H1 (cell line): ENCODE measurements at places on chromosomes 13 and 19. TPM values are rescaled to one million over a fixed set of nuclear protein-coding genes. Genes with fewer than 3 reads are reported as not detected.

DNA sequence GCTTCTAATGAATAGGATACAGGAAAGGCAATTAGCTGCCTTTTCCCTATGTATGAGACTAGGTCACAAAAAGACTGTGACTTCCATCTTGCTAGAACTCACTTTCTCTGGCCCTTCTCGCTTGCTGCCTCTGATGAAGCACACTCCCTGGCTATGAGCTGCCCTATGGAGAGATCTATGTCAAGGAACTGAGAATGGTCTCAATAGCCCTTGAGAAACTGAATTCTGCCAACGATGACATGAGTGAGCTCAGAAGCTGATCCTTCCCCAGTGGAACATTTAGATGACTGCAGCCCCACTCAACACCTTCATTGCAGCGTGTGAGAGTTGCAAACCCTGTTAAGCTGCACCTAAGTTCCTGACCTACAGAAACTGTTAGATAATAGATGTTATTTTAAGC lies 309.8 kb downstream of the COG6 start:
- no peaks in the 10 kb centered on the region for H3K4me1 ChIP-seq
- no peaks in the 10 kb centered on the region for H3K36me3 ChIP-seq
- H3K27ac ChIP-seq: no peak overlapping the region
- no peak overlapping the region for H3K4me3 ChIP-seq
- no peaks in the 10 kb centered on the region for H3K27me3 ChIP-seq

DNA sequence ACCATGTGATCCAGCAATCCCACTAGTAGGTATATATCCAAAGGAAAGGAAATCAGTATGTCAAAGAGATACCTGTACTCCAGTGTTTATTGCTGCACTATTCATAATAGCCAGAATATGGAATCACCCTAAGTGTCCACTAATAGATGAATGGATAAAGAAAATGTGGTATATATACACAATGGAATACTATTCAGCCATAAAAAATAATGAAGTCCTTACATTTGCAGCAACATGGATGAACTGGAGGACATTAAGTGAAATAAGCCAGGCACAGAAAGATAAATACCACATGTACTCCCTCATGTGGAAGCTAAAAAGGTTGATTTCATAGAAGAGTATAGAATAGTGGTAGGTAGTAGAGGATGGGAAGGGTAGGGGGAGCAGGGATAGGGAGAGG lies 23.5 kb downstream of the BORA start:
- no peak overlapping the region for H3K27ac ChIP-seq
- no peak overlapping the region for H3K4me3 ChIP-seq
- no peak for DNase-seq
- H3K36me3 ChIP-seq: peaks cover 19% of the 10 kb centered on the region
- no peaks in the 10 kb centered on the region for H3K4me1 ChIP-seq

DNA sequence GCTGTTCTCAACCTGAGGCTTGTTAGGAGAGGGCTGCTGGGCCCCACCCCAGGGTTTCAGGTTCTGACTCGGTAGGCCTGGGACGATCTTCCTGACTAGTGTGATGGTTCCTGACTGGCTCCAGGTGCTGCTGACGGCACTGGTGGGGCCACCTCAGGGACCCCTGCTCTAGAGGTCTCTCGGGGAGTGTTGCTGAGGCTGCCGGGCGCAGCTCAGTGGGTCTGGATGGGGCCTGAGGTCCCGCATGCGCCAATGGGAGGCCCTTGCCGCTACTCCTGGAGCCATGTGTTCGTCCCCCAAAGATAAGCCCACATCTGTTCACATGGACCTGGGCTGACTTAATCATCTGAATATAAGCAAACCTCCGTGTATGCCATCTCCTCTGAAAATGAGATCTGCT lies 133.0 kb downstream of the ATP11A start:
- no peak overlapping the region for H3K4me3 ChIP-seq
- H3K4me1 ChIP-seq: no peaks in the 10 kb centered on the region
- H3K36me3 ChIP-seq: peaks cover 29% of the 10 kb centered on the region
- no peak overlapping the region for H3K27ac ChIP-seq

GRCh38 chr19:2618611-2619010 lies 83.9 kb downstream of the GNG7 start:
- no peak overlapping the region for H3K27ac ChIP-seq
- no peak overlapping the region for H3K4me3 ChIP-seq
- no peaks in the 10 kb centered on the region for H3K36me3 ChIP-seq
- no peak for DNase-seq

- H3K36me3 ChIP-seq: no peaks in the 10 kb centered on the region
- DNase-seq: no peak
- no peaks in the 10 kb centered on the region; the same call in 1 of the 2 replicates for H3K27me3 ChIP-seq
- H3K4me1 ChIP-seq: peaks cover 3% of the 10 kb centered on the region
- no peak overlapping the region for H3K4me3 ChIP-seq
- H3K27ac ChIP-seq: no peak overlapping the region
Observed at GRCh38 chr19:51093101-51093500, 10.4 kb upstream of the KLK14 start.

GRCh38 chr13:45073809-45074208 lies 46.5 kb upstream of the GTF2F2 start:
- H3K4me3 ChIP-seq: no peak overlapping the region
- H3K36me3 ChIP-seq: no peaks in the 10 kb centered on the region
- no peaks in the 10 kb centered on the region for H3K27me3 ChIP-seq

The PDX1 gene
- not detected in 2 replicates for total RNA-seq
